ENCODE measurements at places on chromosomes 2 and 18. TPM values are rescaled to one million over a fixed set of nuclear protein-coding genes. Genes with fewer than 3 reads are reported as not detected.

Gene MREG
- 13.7 TPM for total RNA-seq

Gene POTEI
- total RNA-seq = not detected

Gene ASIC4
- total RNA-seq = not detected

Gene HOXD4
- total RNA-seq = 8.1 TPM

Gene HOXD13
- total RNA-seq = not detected

Gene CRYBA2
- total RNA-seq = 0.39 TPM

Gene ASPRV1
- 1.7 TPM for total RNA-seq

Gene CCDC74A
- total RNA-seq = 32.2 TPM

Gene CARF
- total RNA-seq = 13.3 TPM

Gene VWA3B
- total RNA-seq = 0.17 TPM

Gene POMC
- total RNA-seq = 7.2 TPM

Gene FBXO15
- 2.1 TPM for total RNA-seq

Gene MARCHF4
- total RNA-seq = 0.96 TPM

Gene ECEL1
- total RNA-seq = 12.3 TPM

Gene CDH20
- total RNA-seq = 0.37 TPM

Gene SLC30A3
- 4.2 TPM for total RNA-seq

Gene PLEKHH2
- total RNA-seq = 4.5 TPM

Gene FOXI3
- not detected for total RNA-seq

Gene TUBA4B
- not detected for total RNA-seq

Gene NEU4
- not detected for total RNA-seq

Gene CNGA3
- not detected for total RNA-seq

Gene FASTKD2
- total RNA-seq = 43.9 TPM

Gene STARD7
- 157 TPM for total RNA-seq

Gene CEBPZOS
- total RNA-seq = 28.6 TPM

Gene LCT
- total RNA-seq = not detected

Gene CPLX4
- total RNA-seq = not detected

Gene NPPC
- total RNA-seq = not detected

Gene GAD1
- 3.3 TPM for total RNA-seq

Gene MYL1
- total RNA-seq = not detected

Gene PTGR3
- 28.5 TPM for total RNA-seq

Gene ZBTB7C
- total RNA-seq = 31.8 TPM

Gene L3MBTL4
- 5.0 TPM for total RNA-seq

Gene CPO
- 0.55 TPM for total RNA-seq

Gene ST8SIA5
- total RNA-seq = 16.1 TPM

Gene DNAH7
- 3.6 TPM for total RNA-seq

Gene CNDP1
- not detected for total RNA-seq

Gene TMEM198
- 8.2 TPM for total RNA-seq

Gene PXDN
- 30.2 TPM for total RNA-seq

Gene TSHZ1
- total RNA-seq = 24.2 TPM

Gene OST4
- total RNA-seq = 460 TPM

Gene SPP2
- not detected for total RNA-seq

Gene MBD5
- total RNA-seq = 40.8 TPM

Gene PROC
- total RNA-seq = not detected

Gene UGT1A8
- total RNA-seq = not detected

Gene HYCC2
- 22.6 TPM for total RNA-seq

Gene DSG1
- total RNA-seq = not detected

Gene PRSS56
- not detected for total RNA-seq

Gene CCDC85A
- 1.1 TPM for total RNA-seq

Gene G6PC2
- total RNA-seq = not detected

Gene BOK
- 20.7 TPM for total RNA-seq

Gene CRYGA
- not detected for total RNA-seq

Gene MAPK4
- 28.5 TPM for total RNA-seq

Gene RAMP1
- total RNA-seq = 7.6 TPM

Gene CLHC1
- 4.7 TPM for total RNA-seq

Gene MCFD2
- total RNA-seq = 276 TPM

Gene PECR
- total RNA-seq = 15.0 TPM

Data from adrenal gland (tissue), 19 donors.